ENCODE measurements at places on chromosomes 3 and 15. TPM values are rescaled to one million over a fixed set of nuclear protein-coding genes. Genes with fewer than 3 reads are reported as not detected.

The CAPN3 gene
- polyA plus RNA-seq = 7.4 TPM

The MYLK gene
- 104 TPM for polyA plus RNA-seq

The MUC4 gene
- 15.6 TPM for polyA plus RNA-seq

The COL7A1 gene
- polyA plus RNA-seq = 265 TPM

The IMPG2 gene
- polyA plus RNA-seq = 0.02 TPM

The IP6K2 gene
- polyA plus RNA-seq = 110 TPM

The CAV3 gene
- 0.04 TPM for polyA plus RNA-seq

The CD96 gene
- polyA plus RNA-seq = 0.94 TPM

The DZIP1L gene
- polyA plus RNA-seq = 2.3 TPM

The CHRM5 gene
- not detected for polyA plus RNA-seq

The LCTL gene
- polyA plus RNA-seq = not detected

The HCLS1 gene
- polyA plus RNA-seq = 6.2 TPM

The NXPE3 gene
- polyA plus RNA-seq = 1.8 TPM

The ZBTB38 gene
- 5.9 TPM for polyA plus RNA-seq

The GNAI2 gene
- 61.8 TPM for polyA plus RNA-seq

The SCG3 gene
- 0.12 TPM for polyA plus RNA-seq

The GALNT15 gene
- 2.8 TPM for polyA plus RNA-seq

The LINGO1 gene
- 0.25 TPM for polyA plus RNA-seq

The ZNF619 gene
- 1.1 TPM for polyA plus RNA-seq

The P3H2 gene
- 4.9 TPM for polyA plus RNA-seq

The INO80 gene
- 11.0 TPM for polyA plus RNA-seq

The CLRN1 gene
- polyA plus RNA-seq = not detected

The CCR3 gene
- not detected for polyA plus RNA-seq

The GOLGA6L7 gene
- polyA plus RNA-seq = not detected

The CLDN16 gene
- 0.12 TPM for polyA plus RNA-seq

The IMP3 gene
- polyA plus RNA-seq = 59.4 TPM

The SCN11A gene
- polyA plus RNA-seq = 0.02 TPM

The ABI3BP gene
- polyA plus RNA-seq = 4.0 TPM

The FAM81A gene
- 0.12 TPM for polyA plus RNA-seq
